Activated T-cell treated with anti-CD3 and anti-CD28 coated beads for 24 hours (primary cell): ENCODE measurements at places on chromosomes 2 and 18.

GRCh38 chr2:106530866-106531265, 43.7 kb downstream of the CD8B2 start:
- no peak for DNase-seq

DNA sequence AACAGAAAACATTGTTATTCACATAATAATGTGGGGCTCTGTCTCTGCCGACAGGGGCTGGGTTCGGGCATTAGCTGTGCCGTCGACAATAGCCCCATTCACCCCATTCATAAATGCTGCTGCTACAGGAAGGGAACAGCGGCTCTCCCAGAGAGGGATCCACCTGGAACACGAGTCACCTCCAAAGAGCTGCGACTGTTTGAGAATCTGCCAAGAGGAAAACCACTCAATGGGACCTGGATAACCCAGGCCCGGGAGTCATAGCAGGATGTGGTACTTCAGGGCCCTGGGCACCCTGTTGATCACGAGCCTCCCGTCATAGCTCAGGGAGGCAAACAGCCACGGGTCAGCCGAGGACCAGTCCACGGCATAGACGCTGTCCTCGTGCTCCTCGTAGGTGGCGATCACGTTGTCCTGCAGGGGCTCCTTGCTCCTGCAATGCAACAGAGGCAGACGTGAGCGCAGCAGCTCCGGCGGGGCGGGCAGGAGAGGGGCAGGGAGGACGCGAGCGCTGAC, 188.5 kb downstream of the EIPR1 start:
- DNase-seq: no peak

DNA sequence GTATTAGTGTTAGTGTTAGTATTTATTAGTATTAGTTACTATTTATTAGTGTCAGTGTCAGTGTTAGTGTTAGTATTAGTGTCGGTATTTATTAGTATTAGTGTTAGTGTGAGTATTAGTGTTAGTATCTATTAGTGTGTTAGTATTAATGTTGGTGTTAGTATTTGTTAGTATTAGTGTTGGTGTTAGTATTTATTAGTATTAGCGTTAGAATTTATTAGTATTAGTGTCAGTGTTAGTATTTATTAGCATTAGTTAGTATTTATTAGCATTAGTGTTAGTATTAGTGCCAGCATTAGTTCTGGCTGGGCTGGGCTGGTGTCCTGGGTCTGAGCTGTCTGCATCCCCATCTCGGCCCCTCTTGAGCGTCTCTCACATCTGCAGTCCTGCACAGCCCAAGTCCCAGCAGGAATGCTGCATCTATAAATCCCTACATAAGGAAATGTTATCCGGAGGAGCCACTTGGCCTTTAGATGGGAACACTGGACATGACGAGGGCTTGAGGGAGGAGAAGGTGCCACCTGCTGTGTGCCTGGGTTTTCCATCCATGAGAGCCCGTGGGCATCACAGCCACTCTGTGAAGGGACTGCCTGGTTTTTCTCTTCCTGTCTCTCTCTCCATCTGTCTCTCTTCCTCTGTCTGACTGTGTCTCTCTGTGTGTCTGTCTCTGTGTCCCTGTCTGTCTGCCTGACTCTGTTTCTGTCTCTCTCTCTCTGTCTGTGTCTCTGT, 33.6 kb downstream of the TWIST2 start:
- no peak for DNase-seq

DNA sequence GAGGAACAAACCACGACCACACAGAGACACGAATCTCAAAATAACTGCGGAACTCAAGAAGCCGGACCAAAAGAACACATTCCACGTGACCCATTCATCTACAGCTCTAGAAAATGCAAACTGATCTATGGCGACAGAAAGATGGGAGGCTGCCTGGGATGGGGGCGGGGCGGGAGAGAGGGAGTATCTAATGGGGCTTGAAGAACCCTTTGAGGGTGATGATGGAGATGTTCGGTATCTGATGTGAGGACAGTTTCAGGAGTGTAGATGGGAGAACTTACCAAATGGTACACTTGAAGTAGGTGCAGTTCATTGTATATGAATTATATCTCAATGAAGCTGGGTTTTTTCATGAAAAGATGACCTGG, 34.6 kb upstream of the KLF11 start:
- DNase-seq: no peak
